Stimulated activated CD4-positive, alpha-beta T cell treated with anti-CD3 and anti-CD28 coated beads, Interleukin-2, amount 100 ng/mL, for 24 hours (primary cell): ENCODE measurements at places on chromosomes 12 and 14.

DNA sequence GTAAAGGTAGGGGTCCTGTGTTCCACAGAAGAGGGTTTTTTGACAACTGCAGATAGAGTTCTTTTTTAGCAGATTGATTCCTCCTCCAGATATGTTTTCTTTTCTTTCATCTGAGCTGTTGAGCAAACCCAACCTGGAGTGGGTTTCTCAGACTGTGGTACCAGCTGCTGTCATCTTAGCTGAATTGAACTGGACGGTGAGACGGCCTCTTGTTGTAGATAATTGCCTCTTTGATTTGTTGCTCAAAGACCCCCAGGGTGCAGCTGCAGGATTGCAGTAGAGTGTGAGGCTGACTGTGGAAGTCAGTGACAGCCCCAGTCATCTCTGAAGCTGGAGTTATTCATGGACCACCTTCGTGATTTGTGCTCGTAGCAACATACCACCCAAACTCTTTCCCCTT, 317.7 kb downstream of the AACS start:
- DNase-seq = no peak

DNA sequence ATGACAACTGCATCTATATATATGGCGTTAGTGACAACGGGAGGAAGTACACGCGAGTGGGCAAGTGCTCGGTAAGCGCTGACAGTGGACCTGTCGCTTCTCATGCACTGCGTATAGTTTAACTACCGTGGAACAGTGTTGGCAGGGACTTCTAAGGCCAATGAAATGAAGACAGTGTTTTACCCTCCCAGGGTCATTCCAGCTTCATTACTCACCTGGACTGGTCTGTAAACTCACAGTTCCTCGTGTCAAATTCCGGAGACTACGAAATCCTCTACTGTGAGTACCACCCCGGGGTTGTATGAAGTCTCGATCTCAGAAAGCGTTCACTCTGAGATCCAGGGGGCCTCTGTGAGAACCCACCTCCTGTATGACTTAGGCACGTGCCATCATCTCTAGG, 129.2 kb upstream of the EVL start:
- no peak for DNase-seq

GRCh38 chr12:67515679-67516340, 132.7 kb upstream of the DYRK2 start:
- DNase-seq = no peak

- DNase-seq = no peak
Measured at GRCh38 chr12:46888568-46888967, 62.8 kb upstream of the SLC38A4 start.

GRCh38 chr12:19671695-19672094, 232.4 kb downstream of the AEBP2 start:
- no peak for DNase-seq

DNA sequence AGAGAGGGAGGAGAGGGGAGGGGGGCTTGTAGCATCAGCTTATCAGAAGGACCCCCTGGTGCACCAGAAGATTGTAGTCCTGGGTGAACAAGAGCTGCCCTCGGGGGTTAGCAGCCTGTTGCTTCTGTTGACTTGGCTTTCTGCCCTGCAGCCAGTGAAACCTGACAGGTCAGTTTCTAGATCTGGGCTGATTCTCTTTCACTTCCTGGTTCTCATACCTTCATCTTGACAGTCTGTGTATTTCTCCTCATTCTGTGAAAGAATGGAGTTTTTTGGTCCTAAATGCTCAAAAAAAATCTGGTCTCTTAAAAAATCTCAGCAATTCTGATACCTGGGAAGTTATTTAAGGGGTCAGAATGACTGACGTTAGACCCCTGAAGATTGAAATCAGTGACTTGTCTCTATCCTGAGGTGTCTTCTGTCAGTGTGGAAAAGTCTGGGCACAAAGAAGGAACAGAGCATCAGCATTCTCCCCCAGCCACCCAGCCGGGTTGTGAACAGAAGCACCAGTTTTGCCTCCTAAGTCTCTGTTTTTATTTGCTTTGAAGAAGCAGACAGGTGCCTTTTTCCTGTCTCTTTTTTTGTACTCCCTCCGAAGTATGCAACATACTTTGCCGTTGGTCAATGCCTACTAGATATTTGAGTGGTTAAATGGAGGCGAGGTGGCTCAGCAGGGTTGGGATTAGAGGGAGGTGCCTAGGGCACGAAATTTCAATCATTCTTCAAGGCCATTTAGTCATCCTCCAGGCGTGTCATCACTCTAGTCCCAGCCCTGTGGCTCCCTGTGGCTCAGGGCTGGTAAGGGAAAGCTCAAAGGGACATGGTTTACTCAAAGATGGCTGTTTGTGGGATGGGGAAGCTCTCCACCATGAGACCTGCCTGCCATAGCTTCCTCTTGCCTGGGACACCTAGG, 24.0 kb downstream of the TTC9 start:
- no peak for DNase-seq

- no peak for DNase-seq
Measured at GRCh38 chr12:92331383-92331782, 185.7 kb upstream of the BTG1 start.

GRCh38 chr12:4763549-4763948, 43.3 kb downstream of the GALNT8 start:
- DNase-seq = no peak

- DNase-seq = no peak
Measured at GRCh38 chr14:63666335-63666734, 24.7 kb upstream of the WDR89 start.

DNA sequence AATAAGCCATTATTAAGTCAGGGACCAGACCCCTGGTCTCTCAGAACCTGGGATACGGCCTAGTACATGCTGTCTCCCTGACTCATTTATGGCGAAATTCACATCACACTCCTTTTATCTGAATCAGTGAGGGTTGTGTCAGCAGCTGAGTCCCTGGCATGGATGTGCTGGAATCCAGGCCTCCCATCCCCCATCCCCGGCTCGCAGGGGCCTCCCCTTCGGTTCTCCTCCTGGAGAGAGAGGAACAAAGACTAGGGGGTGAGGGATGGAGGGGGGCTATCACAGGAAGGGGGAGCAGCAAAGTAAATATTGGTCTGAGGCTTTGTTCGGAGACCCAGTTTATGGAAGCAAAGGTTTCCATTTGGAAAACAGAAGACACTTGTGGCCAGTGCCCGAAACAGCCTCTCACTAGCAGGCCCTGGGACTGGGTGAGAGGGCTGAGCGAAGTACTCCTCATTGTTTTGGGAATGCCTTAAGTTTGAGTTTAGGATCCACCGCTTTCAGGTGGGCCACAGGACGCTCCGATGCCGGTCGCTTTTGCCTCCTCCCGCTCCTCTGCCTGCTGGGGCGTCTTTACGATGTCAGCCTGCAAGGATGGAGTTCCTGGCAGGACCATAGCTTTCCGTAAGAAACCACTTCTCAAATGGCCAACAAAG, 145.0 kb downstream of the PRKCH start:
- no peak for DNase-seq

GRCh38 chr12:62722971-62723680, 211.8 kb downstream of the PPM1H start:
- DNase-seq = no peak

- no peak for DNase-seq
Measured at GRCh38 chr14:66802962-66803361, 295.0 kb downstream of the GPHN start.

DNA sequence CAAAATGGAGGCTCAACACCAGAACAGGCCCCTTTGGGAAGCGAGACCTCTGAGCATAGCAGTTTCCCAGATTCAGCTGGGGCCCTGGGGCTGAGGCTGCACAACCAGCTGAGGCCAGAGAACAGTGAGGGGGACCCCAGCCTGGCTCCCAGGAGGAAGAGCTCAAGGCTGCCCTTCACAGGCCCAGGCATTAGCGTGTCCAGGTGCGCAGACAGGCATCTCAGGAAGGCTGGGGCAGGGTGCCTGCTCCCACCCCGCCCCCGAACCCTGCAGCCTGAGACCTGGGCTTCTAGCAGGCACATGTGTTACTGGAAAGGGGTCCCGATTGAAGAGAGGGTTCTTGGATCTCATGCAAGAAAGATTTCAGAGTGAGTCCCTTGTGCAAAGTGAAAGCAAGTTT, 27.2 kb downstream of the CALM1 start:
- no peak for DNase-seq

- DNase-seq = no peak
Measured at GRCh38 chr12:5554711-5555110, 122.8 kb downstream of the NTF3 start.

DNA sequence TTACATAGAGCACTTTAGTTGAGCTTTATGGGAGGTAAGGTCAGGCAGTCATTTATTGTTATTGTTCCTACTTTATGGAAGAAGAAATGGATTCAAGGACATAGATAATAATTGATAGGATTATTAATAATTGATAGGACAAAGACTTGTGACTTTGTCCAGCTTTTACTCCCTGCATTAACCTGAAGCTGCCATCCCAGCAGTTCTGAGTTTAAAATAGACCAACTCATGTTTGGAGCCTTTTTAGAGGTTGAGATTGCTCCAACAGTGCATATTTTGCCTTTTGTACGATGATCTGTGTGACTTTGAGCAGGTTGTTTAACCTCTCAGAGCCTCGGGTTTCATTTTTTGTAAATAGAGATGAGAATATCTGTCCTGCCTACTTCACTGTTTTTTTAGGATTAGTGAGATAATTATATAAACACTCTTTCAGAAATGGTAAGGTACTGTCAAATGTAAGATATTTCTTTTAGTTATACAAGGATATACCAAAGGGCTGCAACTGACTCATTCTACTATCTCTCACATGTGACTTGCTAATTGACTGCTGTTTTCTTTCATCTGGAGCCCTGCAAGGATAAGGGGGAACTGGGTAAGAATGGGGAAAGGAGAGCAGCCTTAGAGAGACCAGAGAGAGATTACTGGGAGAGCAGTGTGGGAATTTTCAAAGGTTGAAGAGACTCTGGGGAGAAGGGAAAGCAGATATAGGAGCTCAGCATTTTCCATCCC, 15.3 kb downstream of the WDR20 start:
- no peak for DNase-seq

- DNase-seq = no peak
Measured at GRCh38 chr12:1047898-1048660, 57.1 kb downstream of the ERC1 start.

GRCh38 chr14:22829661-22830442, at the start of gene MRPL52:
TSS of gene MRPL52 (plus strand) at chr14:22829887. CDS start at chr14:22829913, 26 bp downstream.
- peak; percentile 92 for DNase-seq

DNA sequence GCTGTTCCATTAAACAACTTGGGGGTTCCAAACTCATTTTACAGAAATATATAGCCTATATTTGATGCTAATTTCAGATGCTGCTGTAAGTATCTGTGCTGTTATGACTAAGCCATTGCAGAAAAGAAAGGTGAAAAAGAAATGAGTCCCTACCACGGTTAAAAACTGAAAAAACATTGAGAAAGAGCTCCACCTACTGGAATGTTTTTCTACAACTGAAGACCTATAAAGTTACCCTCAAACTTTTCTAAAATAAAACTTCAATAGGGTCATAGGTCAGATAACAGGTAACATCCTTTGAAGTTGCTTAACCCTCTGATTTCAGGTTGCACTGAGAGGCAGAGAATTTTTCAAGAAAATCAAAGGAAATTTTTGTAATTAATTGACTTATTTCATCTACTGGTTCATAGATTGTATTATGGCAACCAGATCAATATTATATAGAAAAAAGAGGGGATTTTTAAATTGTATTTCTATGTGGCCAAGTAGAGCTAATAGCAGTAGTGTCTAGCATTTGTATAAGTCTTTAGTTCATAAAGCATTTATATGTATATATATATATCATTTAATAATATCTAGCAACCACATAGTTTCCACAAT, 279.9 kb downstream of the RPS29 start:
- no peak for DNase-seq

GRCh38 chr12:63206494-63206893, 55.5 kb upstream of the AVPR1A start:
- no peak for DNase-seq

DNA sequence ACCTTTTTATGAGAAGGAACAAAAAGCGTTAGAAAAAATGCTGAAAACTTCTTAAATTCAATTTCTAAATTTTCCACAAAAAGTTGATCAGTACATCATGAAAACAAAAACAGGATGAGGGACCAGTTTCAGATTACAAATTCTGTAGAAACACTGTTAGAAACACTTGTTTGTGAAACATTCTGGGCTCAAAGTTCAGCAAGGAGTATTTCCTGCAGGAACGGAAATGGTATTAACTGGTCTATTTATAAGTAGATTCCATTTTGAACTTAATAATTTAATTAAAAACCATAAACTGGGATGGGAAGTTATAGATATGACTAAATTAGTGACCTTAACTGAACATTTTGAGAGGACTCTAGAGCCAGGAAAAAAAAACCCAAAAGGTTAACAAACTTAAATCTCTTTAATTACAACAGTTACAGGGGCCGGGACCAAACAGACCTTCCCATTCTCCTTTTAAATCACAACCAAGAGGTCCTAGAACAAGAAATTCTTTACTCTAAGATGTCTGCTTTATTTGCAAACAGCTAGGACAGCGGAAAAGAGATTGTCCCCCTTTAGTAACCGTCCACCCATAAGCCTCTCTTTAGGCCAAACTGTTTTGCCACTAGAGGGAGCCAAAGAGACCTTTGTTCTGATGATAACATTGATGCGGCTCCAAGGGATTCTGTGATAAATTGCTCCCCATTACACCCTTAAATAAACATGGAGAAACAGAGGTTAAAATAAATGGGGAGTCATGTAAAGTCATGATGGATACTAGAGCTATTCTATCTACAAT, 69.0 kb upstream of the RERGL start:
- peak; percentile 18 for DNase-seq

DNA sequence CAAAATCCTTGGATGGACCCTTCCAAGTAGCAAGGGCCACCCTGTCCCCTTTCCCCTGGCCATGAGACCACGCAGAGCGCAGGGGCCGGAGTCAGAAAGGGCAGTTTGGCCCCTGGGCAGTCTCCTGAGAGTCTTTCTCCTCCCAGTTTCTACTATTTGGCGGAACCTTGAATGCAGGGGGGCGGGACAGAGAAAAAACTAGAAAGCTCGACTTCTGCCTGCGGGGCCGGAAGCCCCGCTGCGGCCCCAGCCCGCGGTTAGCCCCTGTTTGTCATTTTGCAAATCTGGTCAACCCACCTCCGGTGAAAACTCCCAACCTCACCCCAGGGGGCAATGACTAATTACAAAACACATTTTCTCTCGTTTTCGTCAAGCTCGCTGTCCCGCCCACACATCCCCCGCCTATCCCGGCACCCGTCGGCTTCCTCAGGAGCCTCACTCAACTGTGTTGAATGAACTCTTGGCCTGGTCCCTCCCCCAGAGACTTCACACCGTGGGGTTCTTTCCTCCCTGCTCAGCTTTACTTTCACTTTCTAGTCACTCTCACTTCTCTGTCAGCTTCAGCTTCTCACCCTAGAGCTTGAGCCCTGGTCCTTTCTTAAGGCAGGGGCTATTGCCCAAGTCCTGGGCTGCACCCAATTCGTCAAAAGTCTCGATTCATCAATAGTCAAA, 66.7 kb downstream of the IRF2BPL start:
- DNase-seq = peak; percentile 98

- peak; percentile 32 for DNase-seq
Measured at GRCh38 chr14:64502887-64503433, 678 bp downstream of the ZBTB25 start.

- no peak for DNase-seq
Measured at GRCh38 chr14:68970038-68970612, 9.0 kb downstream of the ACTN1 start.

DNA sequence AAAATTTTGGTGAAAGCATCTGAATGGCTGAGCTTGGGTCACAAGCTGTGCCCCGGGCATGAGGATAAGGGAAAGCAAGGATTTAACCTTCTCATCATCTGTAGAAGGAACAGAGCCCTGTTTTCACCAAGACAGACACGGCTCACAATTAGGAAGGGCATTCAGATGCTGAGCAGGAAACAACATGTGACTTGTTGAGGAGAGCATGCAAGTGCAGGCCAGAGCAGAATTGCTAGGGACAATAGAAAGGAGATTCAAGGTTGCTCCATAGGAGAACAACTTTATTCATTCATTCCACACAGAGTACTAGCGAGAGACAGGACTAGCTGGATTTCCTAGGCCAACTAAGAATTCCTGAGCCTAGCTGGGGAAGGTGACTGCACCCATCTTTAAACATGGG, 14.6 kb upstream of the RILPL1 start:
- no peak for DNase-seq
